Dorsolateral prefrontal cortex (tissue), 122 donors: ENCODE measurements at places on chromosomes 1 and 21. TPM values are rescaled to one million over a fixed set of nuclear protein-coding genes. Genes with fewer than 3 reads are reported as not detected.

DNA sequence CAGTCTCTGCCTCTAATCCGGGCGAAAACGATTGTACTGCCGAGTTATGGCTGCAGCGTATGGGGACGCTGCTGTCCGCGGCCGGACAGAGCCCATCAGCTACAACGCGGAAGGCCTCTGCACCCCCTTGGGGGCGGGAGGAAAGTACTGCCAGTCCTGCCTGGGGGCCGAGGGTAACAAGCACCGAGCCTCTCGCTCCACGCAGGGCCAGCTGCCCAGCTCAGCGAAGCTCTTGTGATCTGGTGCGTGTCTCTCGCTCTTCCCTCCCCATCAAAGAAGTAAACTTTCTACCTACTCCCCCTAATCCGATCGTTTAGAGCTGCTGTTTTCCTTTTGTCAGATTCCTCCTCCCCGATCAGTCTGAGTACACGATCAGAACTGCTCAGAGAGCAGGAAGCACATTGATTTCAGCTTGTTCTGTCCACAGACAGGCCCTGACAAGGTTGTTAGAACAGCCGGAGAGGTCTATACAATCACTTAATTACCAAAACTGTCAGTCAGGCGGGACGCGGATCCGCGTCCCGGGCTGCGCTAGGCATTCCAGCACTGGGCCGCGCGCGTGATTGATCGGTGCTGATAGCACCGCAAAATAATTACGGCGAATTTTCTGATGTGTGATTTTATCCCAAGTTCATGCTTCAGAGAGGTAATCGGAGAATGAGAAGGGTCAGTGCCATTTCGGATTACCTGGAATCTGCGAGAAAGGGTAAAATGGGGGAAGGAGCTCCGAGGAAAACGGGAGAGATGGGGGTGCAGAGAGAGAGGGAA lies 8.7 kb upstream of the BARHL2 start:
- DNase-seq: no peak

- DNase-seq: no peak
Measured at GRCh38 chr21:21324297-21324696, 326.1 kb downstream of the NCAM2 start.

DNA sequence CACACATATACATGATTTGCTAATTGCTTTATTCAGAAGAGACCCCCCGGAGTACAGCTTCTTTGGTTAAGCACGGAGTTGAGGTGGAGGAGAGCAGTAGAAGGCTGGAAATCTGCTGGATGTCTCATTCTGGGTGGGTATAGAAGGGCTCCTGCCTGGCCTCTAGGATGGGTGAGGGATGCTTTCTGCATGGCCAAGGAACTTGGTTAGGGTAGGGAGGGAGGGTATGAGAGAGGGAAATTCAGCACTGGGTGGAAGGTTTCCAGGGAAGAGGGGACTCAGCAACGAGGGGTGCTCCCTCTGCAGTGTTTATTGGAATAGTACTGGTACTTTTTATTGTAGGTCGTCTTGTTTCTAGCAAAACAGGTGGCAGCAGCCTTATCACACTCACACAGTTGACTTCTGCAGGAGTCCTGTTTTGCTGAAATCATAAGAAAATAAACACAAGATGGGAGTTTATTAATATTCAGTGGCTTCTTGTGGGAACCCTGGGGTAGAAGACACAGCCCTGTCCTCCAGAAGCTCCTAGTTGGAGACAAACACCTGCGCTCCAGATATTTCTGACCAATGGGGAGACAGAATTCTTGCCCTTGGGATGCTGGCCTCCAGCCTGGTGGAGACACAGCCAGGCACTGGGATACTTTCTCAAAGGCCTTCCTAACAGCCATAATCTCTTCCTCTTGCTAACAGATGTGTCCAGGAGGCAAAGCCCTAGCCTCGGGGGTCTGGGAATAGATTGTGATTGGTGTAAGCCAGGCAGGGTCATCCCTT lies 3.8 kb downstream of the PLA2G2A start:
- no peak for DNase-seq

GRCh38 chr1:82515650-82516049 lies 714.9 kb downstream of the ADGRL2 start:
- no peak for DNase-seq

DNA sequence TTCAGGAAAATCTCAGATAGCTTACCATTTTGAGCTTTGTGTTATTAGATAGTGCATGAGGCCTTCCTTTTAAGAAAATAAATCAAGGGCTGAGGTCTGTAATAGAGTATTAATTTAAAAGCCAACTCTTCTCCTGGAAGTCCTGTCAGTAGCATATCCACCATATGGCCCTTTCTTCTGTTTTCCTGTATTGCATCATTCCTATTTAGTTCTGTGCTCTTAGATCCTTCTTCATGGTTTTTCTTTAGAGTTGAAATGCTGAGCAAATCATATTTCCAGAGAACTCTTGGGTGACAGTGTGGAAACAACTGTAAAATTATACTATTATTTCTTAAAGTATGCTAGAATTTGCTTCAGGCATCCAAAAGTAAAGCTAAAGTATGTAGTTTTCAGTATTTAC lies 91.7 kb downstream of the TTC3 start:
- DNase-seq: no peak

- DNase-seq: no peak
Measured at GRCh38 chr21:34280959-34281358, 82.8 kb upstream of the KCNE2 start.

The SPATA45 gene
- not detected for total RNA-seq
